Activated CD4-positive, alpha-beta T cell treated with anti-CD3 and anti-CD28 coated beads, Interleukin-2, amount 50 U/mL, for 48 hours (primary cell): ENCODE measurements at places on chromosomes 5 and 9.

DNA sequence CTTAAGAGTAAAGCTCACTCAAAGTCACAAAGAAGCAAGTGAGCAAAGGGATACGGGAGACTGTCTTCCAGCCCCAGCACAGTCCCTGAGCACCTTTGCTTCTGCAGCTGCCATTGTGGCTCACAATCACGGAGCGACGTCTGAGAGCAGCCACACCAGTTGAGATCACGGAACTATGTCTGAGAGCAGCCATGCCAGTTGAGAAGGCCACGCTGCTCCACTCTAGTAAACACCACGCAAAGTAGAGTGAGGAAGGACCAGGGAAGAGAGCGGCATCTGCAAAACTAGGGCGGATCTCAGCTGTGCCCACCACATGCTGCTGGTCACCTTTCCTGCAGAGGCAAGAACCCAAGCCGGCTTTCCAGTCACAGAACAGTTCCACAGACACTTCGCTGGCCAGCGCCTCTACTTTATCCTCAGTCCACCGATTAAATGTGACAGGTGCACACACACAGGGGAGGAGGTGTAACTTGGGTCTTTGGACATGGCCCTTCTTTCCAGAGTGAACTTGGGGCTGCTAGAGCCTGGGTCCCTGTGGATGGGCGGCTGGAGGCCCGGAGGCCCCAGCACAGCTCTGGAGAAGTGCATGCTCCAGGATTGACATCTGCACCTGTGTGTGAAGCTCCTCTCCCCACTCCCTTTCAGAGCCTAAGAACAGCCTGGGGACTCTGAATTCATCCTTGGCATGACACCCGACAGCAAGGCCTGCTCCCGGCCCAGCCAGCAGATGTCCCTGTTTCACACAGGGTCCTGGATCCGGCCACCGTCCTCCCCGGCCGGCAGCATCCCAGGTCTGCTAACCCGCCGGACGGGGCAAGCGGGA lies 324.9 kb upstream of the IRX4 start:
- no peak for DNase-seq

DNA sequence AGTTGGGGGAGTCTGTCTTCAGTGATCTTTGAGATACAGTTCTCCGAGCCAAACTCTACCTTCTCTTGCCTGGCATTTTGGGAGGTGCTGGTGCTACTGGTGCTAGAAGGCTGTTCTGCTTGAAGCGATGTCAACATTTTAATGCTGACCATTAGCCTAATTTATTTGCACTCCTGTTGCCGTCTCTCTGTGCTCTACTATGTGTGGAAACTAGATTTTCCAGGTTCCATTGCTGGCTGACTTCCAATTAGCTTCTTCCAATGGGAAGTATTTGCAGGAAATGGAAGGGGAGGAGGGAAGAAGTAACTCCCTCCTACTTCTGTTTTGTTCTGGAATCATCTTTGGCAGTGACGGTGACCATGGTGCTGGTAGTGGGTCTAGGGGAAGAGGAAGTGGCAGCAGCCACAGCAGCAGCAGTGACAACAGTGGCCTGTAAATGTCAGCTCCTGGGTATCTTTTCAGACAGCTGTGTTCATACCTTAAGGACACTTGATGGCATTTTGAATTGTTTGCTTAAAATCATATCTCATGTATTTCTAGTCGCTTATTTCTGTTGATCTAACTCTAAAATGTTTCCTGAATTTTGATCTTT lies 7.9 kb downstream of the TXNDC8 start:
- no peak for DNase-seq

GRCh38 chr5:144831650-144832049 lies 661.0 kb downstream of the KCTD16 start:
- no peak for DNase-seq

GRCh38 chr5:175746851-175747250 lies 89.0 kb downstream of the HRH2 start:
- no peak for DNase-seq

DNA sequence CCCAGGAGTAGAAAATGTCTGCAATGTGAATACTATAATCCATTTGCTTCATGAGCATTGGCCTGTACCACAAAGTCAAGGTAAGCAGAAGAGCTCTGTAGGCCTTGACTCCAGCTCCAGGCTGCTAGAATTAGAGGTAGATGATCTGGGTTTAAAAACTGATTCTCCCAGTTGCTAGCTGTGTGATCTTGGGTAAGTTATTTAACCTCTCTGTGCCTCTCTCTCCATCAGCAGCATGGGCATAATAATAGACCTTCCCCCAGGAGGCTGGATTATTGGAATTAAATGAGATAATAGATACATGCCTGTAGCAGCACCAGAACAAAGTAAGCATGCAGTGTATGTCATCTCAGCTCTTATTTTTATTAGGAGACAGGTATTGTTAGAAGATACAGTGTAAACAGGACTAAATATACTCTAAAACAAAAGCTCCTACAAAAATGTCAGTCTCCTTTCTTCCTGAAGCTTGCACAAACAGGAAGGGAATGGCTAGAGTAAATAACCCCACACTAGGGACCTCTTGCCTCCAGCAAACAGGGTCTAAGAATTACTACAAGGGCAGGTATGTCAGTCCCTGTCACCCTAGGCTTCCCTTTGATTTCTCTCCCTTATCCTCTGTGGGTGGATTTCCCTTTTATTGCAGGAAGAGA lies 57.5 kb downstream of the PSAT1 start:
- DNase-seq, result no peak

GRCh38 chr9:78324068-78324650 lies 27.2 kb downstream of the PSAT1 start:
- DNase-seq, result no peak

- no peak for DNase-seq
Measured at GRCh38 chr9:22175972-22176545, 167.0 kb upstream of the CDKN2B start.

GRCh38 chr9:88732128-88732527 lies 197.2 kb downstream of the NXNL2 start:
- no peak for DNase-seq

GRCh38 chr5:127281609-127282008 lies 9.0 kb upstream of the MEGF10 start:
- no peak for DNase-seq

- no peak for DNase-seq
Measured at GRCh38 chr9:127828262-127829031, 25.8 kb downstream of the FPGS start.

DNA sequence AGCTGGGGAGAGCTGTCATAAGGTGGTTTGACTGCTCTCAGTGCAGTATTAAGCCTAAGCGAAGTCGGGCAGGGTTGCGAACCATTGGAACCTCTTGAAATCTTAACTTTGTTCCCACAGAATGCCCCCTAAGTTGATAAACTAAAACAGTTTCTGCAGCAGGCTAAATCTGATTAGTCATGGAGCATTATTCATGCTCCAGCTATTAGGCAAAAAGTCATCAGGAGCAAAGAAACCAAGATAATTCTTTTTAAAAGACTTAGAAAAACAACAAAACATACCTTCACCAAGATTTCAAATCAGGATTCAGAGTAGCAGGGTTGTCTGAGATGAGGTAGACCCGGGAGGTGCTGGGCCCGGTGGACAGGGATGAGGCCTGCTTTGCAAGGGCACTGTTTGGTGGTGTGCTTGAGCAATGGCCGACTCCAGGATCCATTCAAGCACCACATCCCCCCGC lies 69.9 kb upstream of the PLPP1 start:
- DNase-seq, result no peak

GRCh38 chr5:39631958-39632357 lies 207.2 kb upstream of the DAB2 start:
- DNase-seq, result no peak

DNA sequence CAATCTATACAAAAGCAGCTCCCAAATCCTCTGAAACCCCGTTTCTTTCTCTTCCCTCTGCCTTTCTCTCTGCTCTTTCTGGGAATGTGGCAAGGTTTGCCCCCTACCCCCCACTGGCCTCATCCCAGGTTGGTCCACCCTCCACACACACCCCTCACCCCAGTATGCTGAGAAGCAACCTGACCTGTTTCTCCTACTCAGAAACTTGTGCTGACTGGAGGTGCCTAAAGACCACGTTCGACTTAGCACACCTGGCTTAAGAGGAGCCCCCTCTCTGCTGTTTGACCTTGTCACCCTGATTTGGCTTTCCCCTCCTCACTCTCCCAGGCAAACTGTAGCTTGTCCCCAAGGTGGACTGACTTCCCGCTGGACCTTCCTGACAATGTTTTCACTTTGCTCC lies 1.1 kb upstream of the SEPTIN8 start:
- no peak for DNase-seq

- DNase-seq, result no peak
Measured at GRCh38 chr9:127316586-127317323, 52.2 kb downstream of the GARNL3 start.

DNA sequence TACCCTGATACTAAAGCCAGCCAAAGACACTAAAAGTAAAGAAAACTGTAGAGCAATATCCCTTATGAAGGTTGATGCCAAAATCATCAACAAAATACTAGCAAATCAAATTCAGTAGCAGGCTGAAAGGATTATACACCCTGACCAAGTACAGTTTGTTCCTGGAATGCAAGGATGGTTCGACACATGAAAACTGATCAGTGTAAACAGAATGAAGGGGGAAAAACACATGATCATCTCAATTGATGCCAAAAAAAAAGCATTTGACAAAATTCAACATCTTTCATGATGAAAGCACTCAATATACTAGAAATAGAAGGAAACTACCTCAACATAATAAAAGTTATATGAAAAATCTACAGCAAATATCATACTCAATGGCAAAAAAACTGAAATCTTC lies 43.5 kb upstream of the LRRC14B start:
- no peak for DNase-seq

GRCh38 chr9:130732136-130732535 lies 38.6 kb downstream of the EXOSC2 start:
- no peak for DNase-seq
